ENCODE measurements at places on chromosomes 2 and 18.

GRCh38 chr18:76351961-76352581 is 143.0 kb downstream of the ZNF516 start:
- no peak overlapping the region for H3K27ac ChIP-seq
- no peaks in the 10 kb centered on the region for H3K36me3 ChIP-seq
- peak; percentile 98 for DNase-seq
- peaks cover 16% of the 10 kb centered on the region for H3K4me1 ChIP-seq
- H3K27me3 ChIP-seq = no peaks in the 10 kb centered on the region
- peak overlapping the region; percentile 63 for H3K4me3 ChIP-seq

DNA sequence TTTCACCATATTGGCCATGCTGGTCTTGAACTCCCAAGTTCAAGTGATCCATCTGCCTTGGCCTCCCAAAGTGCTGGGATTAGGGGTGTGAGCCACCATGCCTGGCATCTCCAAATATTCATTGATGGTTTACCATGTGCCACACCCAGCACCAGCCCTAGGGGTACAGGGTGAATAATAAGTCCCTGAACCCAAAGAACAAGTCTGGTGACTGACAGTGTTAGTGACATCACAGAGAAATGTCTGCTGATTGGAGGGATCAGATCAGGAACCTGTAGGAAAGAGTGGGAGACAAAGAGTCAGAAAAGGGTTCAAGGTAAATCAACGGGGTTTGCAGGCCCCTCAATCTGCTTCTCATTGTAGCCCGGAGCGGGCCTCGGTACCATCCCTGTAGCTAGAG is 118.4 kb upstream of the NABP1 start:
- no peaks in the 10 kb centered on the region for H3K27me3 ChIP-seq
- H3K4me3 ChIP-seq = no peak overlapping the region
- peaks cover 5% of the 10 kb centered on the region for H3K4me1 ChIP-seq
- DNase-seq = no peak
- H3K36me3 ChIP-seq = no peaks in the 10 kb centered on the region
- H3K27ac ChIP-seq = no peak overlapping the region

DNA sequence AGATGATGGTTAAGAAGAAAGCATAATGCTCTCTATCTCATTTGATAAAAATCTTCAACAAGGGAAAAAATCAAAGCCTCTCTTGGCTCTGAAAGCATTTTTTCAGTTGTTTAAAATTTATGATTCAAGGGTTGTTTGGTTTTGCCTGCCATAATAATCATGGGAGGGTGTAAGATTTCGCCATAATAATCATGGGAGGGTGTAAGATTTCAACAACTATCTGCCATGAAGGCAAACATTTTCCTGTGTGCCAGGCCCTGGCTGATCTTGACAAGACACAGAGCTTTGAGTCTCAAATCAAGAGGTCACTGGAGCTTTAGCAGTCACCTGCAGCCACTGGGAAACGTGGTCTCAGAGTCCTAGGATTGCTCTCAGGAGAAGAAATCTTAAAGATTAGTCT is 175.1 kb upstream of the PIEZO2 start:
- H3K36me3 ChIP-seq = no peaks in the 10 kb centered on the region
- H3K4me1 ChIP-seq = peaks cover 68% of the 10 kb centered on the region
- no peak for DNase-seq
- no peak overlapping the region for H3K4me3 ChIP-seq
- no peaks in the 10 kb centered on the region for H3K27me3 ChIP-seq

DNA sequence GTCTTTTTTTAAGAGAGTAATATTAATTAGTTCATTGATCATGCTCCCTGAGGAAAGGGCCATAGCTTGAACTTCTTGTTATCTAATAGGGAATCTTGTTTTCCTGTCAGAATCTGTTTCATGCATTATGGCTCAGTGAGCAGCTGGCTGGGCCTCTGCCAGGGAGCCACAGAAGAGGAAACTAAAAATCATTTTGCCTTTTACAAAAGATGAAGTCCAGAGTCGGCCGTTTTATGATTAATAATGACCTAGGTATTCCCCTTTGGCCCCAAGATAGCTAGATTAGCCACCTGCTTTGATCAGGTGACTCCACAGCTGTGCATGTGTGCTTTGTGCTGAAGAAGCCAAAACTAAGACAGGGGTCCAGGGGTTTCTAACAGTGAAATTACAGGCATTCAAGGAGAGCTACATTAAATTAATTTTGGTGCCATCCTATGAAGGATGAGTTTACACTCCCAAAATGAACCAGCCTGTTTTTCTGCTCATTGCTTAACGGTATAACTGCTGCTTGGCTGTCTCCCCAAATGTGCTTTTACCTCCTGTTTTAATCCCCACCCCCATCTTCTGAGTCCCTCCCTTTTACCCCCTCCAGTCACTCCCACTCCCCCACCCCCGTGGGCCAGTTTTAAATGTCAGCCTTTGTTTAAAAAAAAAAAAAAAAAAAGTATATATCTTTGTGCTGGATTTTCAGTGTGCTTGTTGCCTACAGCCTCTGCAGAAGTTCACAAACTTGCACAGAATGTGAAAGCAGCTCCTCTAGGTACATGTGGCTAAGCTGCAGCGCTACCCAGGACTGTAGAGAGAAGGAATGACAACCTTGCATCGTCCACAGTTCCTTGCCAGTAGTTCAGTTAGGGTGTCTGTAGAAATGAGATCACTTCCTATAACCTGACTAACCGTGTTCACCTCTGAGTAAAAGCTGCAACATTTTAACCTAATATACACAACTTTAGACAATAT is 93.1 kb downstream of the CABLES1 start:
- H3K27ac ChIP-seq = peak overlapping the region; percentile 99
- DNase-seq = no peak

DNA sequence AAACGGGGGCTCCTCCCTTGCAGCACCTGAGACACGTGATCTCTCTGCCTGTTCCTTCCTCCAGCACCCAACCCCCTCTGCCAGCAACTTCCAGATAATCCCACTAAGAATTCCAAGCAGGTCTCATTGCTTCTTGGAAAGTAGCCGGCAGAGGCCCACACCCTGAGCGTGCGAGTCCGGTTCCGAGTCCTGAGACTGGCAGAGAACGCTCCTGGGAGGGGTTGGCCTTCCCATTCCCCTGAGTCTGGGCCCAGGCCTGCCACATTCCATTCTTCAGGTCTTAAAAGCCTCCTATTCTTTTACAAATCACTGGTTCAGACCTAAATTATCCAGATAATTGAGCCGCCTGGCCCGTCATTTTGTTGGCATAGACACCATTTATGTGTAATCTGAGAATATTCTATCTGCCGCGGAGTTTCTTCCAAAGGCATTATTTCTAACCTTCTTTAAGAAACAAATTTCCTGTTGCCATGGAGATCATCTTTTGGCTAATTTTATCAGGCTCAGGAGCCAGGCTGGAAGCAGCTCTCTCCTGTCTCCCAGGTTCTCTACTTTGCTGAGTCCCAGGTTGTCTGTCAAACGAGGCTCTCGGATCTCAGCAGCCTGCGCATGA is 165.4 kb downstream of the MYCN start:
- H3K36me3 ChIP-seq = no peaks in the 10 kb centered on the region
- no peaks in the 10 kb centered on the region for H3K27me3 ChIP-seq
- no peak for DNase-seq

DNA sequence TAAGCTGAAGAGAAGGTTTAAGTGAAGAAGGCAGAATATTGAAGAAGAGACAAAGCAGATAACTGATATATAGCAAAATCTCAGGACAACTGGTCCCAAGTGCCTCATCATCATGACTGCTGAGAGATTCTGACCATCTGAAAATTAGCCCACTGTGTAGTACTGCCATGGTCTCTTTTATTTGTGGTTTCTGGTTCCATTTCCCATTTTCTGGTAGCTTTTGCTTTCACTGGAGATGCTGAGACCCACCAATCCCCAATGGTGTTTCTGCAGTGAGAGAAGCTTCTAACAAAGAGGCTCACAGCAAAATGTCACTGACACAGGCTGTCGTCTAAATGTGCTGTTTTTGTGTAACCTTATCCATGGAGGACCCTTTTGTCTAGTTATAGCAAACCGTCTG is 79.5 kb downstream of the TMEM163 start:
- H3K4me3 ChIP-seq = no peak overlapping the region
- DNase-seq = no peak
- no peaks in the 10 kb centered on the region for H3K36me3 ChIP-seq
- H3K27ac ChIP-seq = no peak overlapping the region
- no peaks in the 10 kb centered on the region for H3K4me1 ChIP-seq

DNA sequence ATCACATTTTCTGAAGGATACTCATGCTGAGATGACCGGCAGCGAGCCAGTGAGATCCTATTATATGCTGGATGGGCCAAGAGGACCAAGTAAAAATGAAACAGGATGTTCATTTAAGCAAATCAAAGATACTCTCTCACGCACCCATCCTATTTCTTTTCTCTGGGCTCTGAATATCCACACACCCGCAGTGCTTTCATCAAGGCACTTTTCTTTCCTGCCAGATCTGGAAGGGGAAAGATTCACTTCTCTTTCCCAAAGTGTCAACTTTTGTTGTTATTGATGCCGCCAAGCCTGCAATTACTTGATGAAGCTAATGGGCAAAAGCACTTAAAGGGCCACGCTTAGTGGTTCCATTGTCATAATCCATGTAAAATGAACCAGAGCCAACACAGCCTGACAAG is 191.9 kb upstream of the CHAC2 start:
- peaks cover 12% of the 10 kb centered on the region for H3K4me1 ChIP-seq
- H3K27me3 ChIP-seq = peaks cover 4% of the 10 kb centered on the region
- peak overlapping the region; percentile 52 for H3K4me3 ChIP-seq
- DNase-seq = no peak
- H3K27ac ChIP-seq = no peak overlapping the region

DNA sequence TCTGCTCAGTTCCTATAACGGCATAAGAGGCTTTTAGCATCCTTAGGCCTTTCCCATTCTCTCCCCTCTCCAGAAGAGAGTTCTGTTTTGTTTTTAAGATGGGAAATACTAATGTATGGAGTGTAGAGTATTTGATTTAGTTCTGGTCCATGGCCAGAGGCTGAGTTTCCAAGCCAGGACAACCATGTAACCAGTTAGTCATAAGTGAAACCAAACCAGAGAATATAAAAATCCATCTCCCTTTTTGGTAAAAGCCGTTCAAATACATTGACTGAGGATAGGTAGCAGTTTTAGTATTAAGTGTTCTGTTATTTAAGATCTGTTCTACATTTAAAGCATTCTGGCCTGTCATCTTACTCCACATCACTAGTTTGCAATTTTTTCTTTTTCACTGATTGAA is 3.1 kb downstream of the PSMD1 start:
- peaks cover 37% of the 10 kb centered on the region for H3K36me3 ChIP-seq
- H3K27me3 ChIP-seq = no peaks in the 10 kb centered on the region
- H3K27ac ChIP-seq = peak overlapping the region; percentile 66
- peak; percentile 57 for DNase-seq
- peaks cover 28% of the 10 kb centered on the region for H3K4me1 ChIP-seq
- H3K4me3 ChIP-seq = no peak overlapping the region

DNA sequence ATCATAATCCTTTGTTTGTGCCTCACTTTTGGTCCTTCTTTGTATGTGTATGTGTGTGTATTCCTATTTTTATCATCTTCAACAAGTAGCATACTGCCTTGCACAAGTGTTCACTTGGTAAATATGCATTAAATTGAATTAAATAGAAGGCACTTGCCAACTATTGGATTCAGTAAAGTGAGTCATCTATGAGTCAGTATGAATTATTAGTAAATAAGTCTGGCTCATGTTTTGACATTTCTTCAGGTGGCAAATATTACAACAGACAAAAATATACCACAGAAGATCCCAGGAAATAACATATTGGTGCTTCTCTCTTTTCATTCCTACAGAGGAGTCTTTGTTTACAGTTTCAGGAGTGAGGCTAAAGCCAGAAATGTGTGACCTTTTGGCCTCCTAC is 84.1 kb downstream of the CDK15 start:
- H3K36me3 ChIP-seq = no peaks in the 10 kb centered on the region
- no peak for DNase-seq
- H3K27ac ChIP-seq = no peak overlapping the region
- H3K4me3 ChIP-seq = no peak overlapping the region
- peaks cover 19% of the 10 kb centered on the region for H3K4me1 ChIP-seq

GRCh38 chr18:58596265-58596681 is 32.6 kb downstream of the ALPK2 start:
- H3K4me1 ChIP-seq = peaks cover 14% of the 10 kb centered on the region
- H3K27ac ChIP-seq = no peak overlapping the region
- no peaks in the 10 kb centered on the region for H3K27me3 ChIP-seq
- no peaks in the 10 kb centered on the region for H3K36me3 ChIP-seq
- DNase-seq = no peak
- no peak overlapping the region for H3K4me3 ChIP-seq

DNA sequence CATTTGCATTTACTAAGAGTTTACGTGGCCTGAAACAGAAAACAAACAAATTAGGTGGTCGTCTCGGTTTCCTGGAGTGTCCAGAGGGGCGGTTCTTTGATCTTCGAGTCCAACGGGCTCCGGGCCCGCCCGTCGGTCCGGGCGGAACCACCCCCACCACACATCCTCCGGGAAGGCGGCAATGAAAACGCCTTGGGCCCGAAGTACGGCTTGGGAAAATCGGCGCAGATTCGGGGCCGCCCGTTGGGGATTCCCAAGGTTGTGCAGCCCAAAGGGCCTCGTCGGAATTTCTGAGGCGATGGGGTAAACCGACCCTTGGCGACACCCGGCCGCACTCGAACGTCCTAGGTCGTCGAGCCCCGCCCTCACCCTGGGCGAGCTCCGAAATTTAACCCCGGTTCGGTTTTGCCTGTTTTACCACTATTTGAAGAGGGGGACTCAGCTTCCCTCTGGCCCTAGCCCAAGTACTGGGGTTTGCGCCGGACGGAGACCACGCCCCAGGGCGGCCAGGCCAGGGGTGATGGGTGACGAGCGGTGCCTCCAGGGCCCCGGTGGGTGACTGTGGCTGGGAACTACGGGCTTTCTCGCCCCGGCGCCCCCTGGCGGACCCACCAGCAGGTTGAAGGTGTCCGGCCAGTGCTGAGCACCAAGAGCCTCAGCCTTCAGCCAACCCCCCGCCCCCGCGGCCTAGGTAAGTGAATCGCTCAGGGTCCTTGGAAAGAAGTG is 1.9 kb upstream of the CFAP53 start:
- peak overlapping the region; percentile 79 for H3K4me3 ChIP-seq
- peak overlapping the region; percentile 69 for H3K27ac ChIP-seq
- no peaks in the 10 kb centered on the region for H3K27me3 ChIP-seq

GRCh38 chr2:197423307-197423706 is 11.5 kb downstream of the SF3B1 start:
- H3K4me1 ChIP-seq = peaks cover 14% of the 10 kb centered on the region
- peaks cover 47% of the 10 kb centered on the region for H3K36me3 ChIP-seq
- no peak overlapping the region for H3K4me3 ChIP-seq
- no peak for DNase-seq
- H3K27ac ChIP-seq = no peak overlapping the region
- no peaks in the 10 kb centered on the region for H3K27me3 ChIP-seq

GRCh38 chr2:880201-880970 is 70.3 kb upstream of the SNTG2 start:
- no peak overlapping the region for H3K27ac ChIP-seq
- H3K27me3 ChIP-seq = peaks cover 27% of the 10 kb centered on the region
- peaks cover 3% of the 10 kb centered on the region for H3K4me1 ChIP-seq
- DNase-seq = peak; percentile 56

GRCh38 chr2:10901160-10901939 is 10.4 kb upstream of the KCNF1 start:
- H3K27ac ChIP-seq = no peak overlapping the region
- no peak overlapping the region for H3K4me3 ChIP-seq
- H3K4me1 ChIP-seq = no peaks in the 10 kb centered on the region
- H3K36me3 ChIP-seq = no peaks in the 10 kb centered on the region
- DNase-seq = peak; percentile 44
